Esophagus squamous epithelium (tissue), 5 donors: ENCODE measurements at places on chromosomes 7 and 10.

DNA sequence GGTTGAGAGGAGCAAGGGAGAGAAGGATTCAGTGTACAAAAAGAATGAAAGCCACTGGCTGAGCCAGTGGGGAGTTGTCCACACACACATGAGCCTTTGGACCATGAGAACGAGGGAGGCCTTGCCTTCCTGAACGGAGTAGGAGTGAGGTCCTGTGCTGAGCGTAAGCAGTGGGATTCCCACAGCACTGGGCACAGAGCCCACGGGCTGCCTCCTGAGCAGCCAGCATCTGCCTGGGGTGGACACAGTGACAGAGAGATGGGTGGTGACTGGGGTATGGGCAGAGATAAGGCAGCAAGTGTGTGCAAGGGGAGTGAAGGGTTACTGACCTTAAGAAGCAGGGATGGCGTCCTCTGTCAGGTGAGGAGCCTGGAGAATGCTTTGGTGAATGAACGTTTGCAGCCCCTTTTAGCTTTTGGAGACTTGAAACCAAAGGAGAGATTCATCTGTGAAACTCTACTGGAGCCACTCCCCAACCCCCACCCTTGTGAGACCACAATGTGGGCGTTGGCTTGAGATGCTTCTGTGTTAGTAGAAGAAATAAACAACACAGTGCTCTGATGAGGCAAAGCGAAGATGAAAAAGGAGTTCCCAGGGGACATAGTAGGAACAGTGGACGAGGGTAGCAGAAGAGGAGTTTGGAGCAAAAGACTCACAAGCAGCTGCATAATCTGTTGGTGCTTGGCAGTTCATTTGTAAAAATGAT is 56.5 kb downstream of the FIGNL1 start:
- no peak for DNase-seq

DNA sequence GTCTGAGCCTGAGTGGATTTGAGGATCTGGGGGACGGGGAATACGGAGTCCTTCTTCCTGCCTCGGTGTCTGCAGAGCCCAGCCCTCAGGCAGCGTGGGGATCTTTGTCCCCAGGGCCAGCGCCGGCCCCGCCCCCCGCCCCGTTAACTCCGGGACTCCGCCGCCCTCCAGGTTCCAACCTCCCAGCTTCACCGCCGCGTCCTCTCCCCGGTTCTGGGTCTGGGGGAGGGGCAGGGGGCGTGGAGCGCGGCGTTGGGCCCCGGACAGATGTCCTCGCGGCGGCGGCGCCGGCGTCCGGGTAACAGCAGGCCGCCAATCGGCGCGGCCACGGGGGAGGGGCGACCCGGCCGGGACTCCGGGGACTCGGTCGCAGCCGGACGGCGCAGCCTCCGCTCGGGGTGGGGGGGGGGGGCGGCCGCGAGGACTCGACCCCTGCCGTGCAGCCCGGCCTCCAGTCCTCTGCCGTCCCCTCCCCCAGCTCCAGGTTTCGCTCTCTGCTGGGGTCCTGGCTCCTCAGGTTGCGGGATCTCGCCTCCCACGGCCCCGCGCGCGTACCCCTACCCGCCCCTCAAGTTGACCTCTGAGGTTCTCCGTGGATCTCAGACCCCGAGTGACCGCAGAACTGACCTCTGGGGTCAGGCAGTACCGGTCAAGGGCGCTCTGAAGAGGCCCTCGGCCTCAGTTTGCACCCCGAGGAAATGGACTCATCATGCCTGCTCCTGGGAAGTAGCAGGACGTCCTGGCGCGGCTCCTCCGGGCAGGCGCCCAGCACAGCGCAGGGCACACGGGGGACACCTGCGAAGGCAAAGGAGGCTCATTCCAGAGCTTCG is 2.3 kb upstream of the ELFN1 start:
- no peak for DNase-seq

DNA sequence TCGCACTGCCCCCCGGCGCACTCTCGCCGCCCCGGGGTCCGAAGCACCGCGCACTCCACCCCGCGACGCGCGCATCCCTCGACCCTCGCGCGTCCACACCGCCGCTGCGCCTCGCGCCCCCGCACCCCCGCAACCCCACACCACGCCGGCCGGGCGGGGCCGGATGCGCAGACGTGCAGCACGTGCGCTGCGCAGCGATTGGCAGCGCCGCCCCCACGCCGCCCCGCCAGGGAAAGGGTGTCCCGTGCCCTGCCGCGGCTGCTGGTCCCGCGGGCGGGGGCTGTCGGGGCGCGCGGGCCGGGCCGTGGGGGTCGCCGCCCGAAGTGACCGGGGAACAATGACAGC is 53.7 kb upstream of the KDM7A start:
- peak; percentile 35 for DNase-seq

DNA sequence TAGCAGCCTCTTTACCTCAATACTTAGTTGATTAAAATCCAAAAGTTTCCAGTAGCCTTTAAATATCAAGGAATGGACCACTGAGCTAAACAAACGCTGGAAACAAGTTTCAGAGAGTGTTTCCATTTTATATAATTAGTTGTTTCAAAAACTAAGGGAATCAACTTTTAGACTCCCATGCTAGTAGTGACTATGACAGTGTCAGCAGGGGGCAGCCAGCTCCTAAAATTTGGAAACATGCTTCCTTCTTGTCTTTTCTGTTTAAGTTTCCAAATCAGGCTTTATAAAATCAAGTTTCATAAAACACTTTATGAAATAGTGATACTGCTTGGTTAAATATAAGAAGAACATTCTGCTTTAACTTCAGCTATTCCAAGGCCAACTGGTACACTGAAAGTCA is 138.2 kb upstream of the TMEM229A start:
- DNase-seq: no peak

DNA sequence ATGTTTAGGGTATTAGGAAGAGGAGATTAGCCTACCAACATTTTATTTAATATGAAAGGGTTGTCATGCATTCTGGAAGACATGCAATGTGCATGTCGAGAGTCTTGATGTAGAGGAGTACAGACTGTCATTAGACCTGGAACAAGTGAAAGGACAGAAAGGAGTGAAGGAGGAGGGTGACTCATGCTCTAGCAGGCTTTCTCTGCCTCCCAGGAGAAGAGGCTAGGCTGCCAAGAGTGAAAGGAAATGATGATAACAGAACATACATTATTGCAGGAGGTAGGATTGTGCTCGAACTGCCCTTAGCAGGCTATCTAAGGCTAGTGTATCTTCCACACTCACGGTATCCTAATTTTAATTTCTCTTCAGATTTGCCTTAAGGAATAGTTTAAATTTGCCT is 228.8 kb downstream of the EXOC4 start:
- no peak for DNase-seq

DNA sequence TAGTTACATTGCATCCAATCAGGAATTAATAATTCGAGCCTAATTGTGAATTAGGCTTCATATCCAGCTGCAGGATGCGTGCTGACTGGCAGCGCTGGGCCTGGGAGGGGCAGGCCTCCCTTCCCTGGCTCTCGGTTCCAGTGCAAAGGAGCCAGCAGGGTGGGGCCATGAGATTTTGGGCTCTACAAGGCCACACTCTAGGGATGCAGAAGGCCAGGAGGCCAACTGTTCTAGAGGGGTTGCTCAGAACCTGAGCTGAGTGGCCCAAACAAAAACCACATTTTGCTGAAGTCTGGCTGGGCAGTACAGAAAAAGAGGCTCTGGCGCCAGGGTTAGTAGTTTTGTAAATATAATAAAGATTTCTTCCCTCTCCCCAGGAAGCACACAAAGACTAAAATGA is 72.3 kb downstream of the CLEC2L start:
- DNase-seq: no peak

GRCh38 chr10:90751107-90751997 is 106.5 kb downstream of the HTR7 start:
- no peak for DNase-seq

- DNase-seq: no peak
Observed at GRCh38 chr10:90413196-90413595, 444.6 kb downstream of the HTR7 start.

DNA sequence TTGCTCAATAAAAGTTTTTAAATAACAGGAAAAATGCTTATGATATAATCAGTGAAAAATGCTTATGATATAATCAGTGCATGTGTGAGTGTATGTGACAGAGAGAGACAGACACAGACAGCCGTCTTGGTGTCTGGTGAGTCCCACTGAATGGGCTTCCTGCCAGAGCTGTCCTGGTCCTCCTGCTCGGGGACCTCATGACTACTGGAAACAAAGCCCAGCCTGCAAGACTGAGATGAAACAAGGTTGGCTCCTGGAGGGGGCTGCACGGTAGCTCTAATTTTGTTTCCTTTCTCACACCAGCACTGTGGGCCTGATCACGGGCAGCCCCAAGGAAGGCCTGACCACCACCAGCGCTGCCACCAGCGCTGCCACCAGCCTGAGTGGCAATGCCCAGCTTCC is 57.3 kb downstream of the NRP1 start:
- no peak for DNase-seq

DNA sequence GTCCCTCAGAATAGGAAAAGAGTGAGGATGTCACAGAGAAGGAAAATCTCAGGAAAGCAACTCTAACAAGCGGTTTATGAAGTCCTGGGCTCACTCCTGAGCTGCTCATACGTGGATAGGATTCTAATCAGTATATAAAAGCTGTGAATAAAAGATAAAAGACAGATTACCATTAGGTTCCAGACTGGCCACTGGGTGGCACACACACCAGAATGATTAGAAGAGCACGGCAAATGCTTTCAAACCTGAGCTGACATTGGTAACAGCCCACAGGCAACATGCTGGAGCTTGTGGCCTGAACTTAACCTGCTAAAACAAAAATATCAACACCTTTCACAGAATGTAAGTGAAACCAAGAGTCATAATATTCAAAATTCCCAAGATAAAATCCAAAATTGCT is 370.8 kb downstream of the GRID1 start:
- no peak for DNase-seq

DNA sequence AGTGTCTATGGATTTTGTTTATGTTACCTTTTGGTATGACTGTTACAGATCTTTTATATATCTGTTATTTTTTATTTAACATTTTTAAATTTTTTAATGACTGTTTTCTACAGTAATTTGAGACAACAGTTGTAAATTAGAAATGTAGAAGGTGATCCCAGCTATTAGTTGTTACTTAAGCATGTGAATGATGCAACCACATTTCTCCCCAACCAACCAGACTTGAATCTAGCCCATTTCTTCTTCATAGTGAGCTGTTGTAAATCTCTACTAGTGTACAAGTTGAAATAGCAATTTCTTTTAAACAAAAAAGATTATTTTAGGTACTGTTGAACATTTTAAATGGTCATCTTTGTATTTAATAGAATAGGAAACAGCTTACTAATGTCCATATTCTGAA is 18.0 kb downstream of the TMEM106B start:
- no peak for DNase-seq

DNA sequence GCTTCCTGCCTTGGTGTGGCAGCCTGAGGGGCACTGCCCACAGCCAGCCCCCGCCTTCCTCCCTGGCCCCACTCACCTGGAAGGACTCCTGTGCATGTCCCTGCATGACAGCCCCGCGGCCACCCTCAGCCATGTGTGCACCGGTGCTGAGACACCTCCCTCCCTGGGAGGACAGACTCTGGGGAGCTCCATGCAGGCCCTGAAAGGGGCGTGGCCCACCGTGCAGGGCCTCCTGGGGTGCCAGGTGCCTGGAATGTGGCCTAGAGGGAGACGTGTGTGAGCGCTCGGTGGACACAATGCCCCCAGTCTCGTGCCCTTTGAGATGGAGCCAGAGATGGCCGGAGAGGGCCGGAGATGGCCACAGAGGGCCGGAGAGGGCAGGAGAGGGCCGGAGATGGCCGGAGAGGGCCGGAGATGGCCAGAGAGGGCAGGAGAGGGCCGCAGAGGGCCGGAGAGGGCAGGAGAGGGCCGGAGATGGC is 59.1 kb upstream of the PPP2R2D start:
- no peak for DNase-seq

GRCh38 chr7:95517870-95518269 is 32.1 kb downstream of the ASB4 start:
- DNase-seq: no peak

DNA sequence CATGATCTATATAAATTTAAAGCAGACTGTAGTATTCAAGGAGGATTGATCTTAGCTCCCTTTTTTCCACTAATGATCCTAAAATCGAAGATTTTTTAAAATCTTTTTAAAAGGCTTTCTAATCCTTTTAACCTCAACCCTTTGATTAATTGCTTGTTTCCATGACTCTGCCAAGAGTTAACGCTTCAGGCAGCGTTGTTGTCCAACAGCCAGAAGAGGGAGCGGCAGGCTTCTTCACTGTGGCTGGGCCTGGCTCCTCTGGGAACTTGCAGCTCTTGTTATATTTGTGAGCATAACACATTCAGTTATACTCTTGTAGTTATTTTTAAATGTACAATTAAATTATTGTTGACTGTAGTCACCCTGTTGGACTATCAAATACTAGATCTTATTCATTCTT is 26.3 kb downstream of the CRCP start:
- no peak for DNase-seq

DNA sequence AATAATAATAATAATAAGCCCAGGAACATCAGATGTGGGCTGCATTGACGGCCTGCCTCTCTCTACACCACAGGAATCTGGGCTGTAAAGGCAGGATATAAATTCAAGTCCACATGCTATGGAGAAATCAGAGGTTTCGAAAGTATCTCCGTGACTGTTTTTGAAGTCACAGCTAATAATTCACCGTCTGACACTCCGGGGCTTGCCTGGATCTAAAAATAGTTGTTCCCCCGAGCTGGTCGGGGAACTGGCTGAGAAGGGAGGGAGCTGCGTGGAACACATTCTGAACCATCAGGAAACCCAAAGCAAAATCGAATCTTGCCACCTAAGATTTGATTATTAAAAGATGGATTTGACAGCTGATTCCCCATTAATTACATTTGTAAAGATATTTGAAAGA is 35.4 kb downstream of the KLF6 start:
- no peak for DNase-seq

GRCh38 chr10:127757033-127757432 is 20.0 kb downstream of the FOXI2 start:
- no peak for DNase-seq

DNA sequence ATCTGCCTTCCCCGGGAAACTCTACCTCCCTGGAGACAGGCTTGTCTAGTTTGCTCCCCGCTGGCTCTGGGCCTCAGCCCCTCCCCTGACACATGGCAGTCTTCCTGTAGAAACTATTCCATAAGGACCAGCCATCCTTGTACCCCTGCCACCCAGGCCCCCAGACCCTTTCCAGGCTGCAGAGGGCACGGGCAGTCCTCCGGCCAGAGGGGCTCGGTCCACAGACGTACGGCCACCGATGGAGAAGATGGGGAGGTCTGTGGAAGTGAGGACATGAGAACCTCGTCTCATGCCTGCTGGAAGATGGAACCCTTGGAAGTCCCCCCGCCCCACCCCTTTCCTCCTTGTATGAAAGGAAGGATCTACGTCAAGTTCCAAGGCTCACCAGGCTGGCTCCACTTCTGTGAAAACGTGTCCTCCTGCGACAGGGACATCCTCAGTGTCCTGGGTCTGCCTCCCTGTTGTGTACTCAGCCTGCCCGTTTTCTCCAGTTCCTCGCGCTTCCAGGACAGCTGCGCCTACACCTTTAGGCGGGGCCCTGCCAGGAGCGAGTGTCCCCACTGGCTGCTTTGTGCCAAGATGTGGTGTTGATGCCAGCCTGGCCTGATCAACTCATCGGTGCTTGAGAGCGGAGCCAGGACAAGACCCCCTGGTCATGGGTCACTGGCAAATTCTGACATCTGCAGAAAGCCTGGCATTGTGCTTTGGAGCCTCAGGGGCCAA is 414.9 kb downstream of the GLRX3 start:
- DNase-seq: no peak

- DNase-seq: no peak
Observed at GRCh38 chr7:102431617-102432298, 1.6 kb upstream of the ORAI2 start.
